Activated CD4-positive, alpha-beta T cell treated with anti-CD3 and anti-CD28 coated beads, Interleukin-2, amount 50 U/mL, for 4 hours (primary cell): ENCODE measurements at places on chromosomes 16 and 17.

DNA sequence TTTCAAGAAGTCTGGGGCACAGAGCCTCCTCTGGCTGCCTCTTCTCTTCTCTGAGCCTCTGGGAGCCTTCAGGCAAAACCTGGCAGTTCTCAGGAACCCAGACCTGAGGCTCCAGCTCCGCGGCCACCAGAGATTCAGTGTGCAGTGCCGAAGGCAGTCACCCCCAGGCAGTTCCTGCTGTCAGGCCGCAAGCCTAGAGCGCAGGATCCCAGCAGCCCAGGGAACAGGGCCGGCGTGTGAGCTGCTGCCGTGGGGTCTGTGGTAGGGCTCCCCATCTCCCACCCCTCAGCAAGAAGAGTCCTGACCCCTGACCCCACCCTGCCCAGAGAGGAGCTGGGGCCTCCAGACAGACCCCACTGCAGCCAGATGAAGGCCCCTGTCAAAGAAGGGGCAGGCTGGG lies 78.2 kb downstream of the AMFR start:
- DNase-seq, result no peak

GRCh38 chr16:10675216-10675615 lies 19.5 kb downstream of the TEKT5 start:
- DNase-seq, result no peak

DNA sequence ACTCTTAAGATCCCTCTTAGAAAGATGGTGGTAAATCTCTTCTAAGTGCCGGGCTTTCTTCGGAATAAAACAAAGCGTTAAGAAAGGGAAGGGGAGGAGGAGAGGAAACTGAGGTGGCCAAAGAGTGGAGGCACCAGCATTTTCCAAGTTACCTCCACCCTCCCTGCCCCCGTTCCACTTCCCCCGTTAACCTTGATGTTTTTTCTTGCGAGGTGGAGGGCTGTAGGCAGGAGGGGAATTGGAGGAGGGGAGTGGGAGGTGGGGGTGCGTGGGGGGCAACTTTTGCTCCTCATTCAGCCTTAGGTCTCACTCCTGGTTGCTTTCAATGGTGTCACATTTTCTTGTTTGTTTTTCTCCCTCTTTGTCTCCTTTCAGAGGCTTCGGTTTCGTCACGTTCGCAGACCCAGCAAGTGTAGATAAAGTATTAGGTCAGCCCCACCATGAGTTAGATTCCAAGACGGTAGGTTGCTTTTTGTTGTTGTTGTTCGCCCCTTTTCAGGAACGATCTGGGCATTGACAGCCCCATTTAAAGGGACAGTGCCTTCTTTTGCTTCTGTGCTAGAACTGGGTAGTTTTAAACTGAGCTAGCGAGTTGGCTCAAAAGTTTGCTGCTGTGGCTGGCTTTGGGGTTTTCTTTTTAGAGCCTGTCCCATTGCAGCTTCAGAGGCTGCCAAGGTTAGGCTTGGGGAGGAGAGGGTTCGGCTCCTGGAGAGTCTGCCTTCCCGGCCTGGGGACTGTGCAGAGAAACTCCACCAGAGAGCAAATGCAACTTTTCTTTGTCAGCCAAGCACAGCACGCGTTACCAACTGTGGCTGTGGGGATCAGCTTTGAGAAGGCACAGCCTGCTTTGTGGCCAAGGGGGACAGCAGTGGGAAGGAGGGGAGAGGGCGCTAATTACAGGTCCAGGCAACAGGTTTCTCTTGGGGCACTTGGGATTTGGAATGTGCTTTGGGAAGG lies 1.9 kb downstream of the MSI2 start:
- no peak for DNase-seq

DNA sequence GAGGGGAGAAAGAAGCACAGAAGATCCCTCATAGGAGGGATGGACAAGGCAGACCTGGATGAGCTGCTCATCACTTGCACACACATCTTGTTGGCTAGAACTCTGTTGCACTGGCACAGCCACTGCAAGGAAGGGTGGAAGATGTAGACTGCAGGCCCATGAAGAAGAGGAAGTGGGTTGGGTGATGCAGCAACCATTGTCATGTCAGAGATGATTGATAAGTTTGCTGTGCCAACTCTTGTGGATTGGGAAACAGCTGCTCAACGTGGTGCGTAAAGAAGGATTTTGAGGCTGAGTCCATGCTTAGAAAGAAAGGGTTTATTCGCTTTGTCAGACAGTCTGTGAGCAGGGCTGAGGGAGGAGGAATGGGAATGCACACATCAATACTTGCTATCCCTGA lies 161.4 kb upstream of the MPHOSPH6 start:
- DNase-seq, result no peak

DNA sequence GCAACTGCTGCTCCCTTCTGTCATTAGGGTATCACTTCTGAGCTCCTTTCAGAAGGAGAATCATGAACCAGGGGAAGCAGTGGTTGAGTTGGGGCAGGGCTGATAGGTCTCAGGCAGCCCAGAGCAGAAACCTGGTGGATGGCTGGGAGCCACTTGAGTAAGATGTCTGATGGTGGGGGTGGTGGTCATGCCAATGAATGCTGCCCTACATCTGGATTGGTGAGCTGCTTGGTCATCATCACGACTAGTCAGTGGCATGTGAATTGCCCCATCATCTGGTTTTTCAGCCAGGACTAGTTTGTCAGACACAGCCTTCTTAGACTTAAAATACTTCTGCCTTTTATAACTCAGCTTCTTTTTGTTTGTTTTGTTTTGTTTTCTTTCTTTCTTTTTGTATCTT lies 2.6 kb downstream of the GID4 start:
- DNase-seq, result no peak

DNA sequence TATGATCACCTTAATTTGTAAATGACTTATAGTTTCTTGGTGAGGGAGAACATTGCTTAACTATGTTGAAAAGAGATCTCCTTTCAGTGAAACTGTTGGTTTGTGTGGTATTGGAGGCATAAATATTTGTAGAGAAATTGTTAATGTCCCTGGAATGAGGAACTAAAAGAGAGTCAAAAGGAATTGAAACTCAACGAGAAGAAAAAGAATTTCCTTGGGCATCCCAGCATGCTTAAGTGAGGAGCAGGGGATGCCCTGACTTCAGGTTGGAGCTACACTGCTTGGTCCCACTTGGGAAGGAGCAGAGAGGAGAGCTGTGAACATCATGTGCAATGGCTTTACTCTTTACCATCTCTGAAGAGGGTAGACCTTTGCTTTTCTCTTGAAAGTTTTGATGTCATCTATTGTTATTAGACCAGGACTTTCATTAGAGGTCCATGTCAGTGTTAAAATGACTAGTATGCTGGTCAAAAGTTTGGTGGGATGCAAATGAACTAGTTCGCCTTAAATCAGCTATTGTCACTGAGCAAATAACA lies 21.7 kb downstream of the KRT23 start:
- no peak for DNase-seq

DNA sequence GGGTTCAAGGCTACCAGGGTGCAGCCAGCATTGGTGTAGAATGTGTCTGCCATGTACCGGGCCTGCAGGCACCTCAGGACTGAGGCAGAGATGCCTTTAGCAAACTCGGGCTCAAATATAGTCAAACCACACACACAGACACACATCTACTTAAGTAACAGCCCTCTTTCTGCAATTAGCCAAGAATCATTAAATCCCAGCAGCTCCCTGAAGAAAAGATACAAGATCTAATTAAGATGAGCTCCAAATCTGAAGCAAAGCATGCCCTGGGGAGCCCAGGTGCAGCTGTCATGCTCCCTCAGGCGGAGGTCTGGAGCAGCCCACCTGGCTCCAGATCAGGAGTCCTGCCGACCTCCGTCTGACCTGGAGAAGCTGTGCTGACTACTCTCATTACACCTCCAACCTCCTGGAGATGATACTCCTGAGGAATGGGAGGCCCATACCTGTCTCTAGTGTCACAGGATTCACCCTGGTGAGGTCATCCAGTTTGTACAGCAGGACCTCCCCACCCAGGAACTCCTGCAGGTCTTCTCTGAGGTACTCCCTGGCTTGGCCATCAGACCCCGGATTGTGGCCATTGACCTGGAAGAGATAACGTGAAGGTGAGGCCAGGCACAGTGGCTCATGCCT lies 6.9 kb downstream of the MYO19 start:
- DNase-seq, result no peak

GRCh38 chr17:70024253-70024652 lies 50.8 kb upstream of the KCNJ16 start:
- DNase-seq, result no peak

- DNase-seq, result no peak
Measured at GRCh38 chr16:85588562-85589503, 24.3 kb upstream of the GSE1 start.

- no peak for DNase-seq
Measured at GRCh38 chr17:45833920-45834319, 10.8 kb upstream of the SPPL2C start.

GRCh38 chr16:89801800-89802199 lies 14.6 kb downstream of the FANCA start:
- DNase-seq, result no peak

- peak; percentile 33 for DNase-seq
Measured at GRCh38 chr17:44314869-44315661, 6.7 kb downstream of the RUNDC3A start.

DNA sequence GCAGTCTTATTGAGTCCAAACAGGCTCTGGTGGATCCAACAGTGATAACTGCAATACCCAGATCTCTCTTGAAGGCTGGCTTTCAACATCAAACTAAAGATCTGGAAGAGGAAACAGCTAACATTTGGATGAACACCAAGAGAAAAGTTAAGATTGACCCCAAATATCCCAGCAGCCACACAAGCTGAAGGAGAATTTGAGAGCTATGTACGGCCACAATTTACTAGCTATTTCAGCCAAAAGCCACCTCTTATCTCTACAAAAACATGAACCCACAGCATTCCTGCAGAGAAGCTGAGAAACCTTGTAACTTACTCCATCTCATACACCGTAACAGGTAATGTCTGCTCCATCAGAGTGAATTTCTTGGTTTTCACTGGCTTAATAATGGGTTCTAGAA lies 14.3 kb downstream of the EFTUD2 start:
- DNase-seq, result no peak

GRCh38 chr17:41971721-41972523 lies 5.3 kb downstream of the CNP start:
- no peak for DNase-seq

DNA sequence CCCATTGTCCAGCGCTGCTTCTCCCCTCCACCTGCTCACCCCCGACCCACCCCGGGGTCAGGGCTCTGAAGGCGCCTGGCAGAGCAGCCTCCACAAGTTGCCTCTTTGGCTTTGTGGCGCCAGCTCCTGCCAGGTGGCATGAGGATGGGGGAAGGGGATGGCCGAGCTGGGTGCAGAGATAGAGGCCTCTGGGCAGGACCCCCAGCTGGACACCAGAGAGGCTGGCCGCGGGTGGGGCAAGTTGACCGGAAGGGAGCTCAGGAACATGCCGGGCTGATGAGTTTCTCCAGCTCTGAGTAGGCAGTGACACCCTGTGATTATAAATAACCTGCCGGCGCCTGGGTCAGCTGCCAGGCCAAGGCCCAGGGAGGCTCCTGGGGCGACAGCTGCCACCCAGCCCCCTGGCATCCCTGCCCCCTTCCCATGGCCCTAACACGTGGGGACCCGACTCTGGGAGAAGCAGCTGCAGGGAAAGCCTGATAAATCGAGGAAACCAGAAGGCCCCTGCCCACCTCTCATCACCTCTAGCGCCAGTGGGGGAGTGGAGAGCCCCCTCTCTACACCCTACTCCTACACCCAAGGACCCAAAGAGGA lies 729 bp downstream of the P2RX5 start:
- no peak for DNase-seq

DNA sequence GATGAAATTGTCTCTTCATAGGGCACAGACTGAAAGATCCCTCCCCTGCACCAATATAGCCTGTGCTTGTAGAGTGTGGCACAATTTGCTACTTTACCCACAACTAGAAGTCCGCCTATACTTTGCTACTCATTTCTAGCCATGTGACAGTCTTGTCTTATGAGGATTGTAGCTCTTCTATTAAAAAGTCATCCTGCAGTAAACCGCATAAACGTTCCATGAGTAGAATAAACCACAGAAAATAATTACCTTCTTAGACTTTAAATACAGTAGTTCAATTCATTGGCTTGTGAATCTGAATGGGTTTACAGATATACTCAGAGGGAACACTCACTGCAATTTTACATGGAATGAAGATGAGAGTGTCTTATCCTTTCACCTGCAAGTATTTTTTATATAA lies 4.4 kb downstream of the KRT27 start:
- no peak for DNase-seq

DNA sequence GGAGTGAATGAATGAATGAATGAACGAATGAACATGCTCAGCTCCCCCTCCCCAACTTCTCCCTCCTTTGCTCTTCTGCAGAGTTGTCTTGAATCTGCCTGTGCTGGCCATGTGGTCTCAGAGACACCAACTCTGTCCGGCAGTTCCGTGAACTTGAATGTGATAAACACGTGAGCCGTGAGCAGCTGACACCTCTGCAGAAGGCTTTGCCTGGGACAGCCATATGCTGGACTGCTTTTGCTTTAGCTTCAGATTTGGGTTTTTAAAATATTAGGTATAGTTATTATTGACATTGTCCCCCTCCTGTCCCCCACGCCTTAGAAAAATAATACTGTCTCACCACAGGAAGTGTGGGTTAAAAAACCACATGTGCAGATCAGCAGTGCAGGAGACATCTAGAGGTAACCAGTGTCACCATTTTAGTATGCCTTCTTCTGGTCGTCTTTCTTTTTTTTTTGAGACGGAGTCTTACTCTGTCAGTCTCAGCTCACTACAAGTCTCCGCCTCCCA lies 83.8 kb downstream of the ABCC1 start:
- no peak for DNase-seq

- DNase-seq, result no peak
Measured at GRCh38 chr17:51711581-51711980, 446.9 kb downstream of the CA10 start.

GRCh38 chr17:41667280-41668041 lies 21.2 kb upstream of the EIF1 start:
- DNase-seq, result no peak
